ENCODE measurements at places on chromosomes 12 and 14.

DNA sequence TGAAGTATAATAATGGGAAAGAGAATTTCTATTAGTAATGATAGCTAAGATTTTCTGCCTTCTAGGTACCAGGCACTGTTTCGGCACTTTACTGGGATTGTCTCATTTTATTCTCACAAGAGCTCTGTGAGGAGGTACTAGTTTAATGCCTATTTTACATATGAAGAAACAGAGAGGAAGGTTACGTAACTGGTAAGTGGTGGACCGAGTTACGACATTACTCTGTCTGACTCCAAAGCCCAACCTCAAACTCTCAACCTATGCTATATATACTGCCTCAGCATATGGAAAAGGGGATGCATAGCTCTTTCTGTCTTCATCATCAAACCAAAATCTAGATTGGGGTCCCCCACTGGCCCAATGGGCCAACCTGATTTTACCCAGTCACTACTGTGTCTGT is 133.5 kb downstream of the KTN1 start:
- no peak for DNase-seq

DNA sequence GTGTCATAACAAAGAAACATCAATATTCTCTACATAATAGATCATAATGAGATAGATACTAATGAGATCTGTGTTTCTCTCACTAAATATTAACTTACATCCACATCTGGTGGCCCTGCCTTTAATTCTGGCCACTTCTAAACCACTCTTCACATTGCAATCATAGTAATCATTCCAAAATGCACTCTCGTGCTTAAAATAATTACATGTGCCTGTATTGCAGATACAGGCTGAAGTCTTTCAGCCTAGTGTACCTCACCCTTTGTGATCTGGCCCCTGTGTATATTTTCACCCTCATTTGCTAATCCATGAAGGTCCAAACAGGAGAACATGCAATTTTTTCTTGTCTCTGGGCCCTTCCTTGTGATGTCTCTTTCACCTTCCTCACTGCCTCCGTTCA is 108.0 kb downstream of the LIN7A start:
- no peak for DNase-seq

DNA sequence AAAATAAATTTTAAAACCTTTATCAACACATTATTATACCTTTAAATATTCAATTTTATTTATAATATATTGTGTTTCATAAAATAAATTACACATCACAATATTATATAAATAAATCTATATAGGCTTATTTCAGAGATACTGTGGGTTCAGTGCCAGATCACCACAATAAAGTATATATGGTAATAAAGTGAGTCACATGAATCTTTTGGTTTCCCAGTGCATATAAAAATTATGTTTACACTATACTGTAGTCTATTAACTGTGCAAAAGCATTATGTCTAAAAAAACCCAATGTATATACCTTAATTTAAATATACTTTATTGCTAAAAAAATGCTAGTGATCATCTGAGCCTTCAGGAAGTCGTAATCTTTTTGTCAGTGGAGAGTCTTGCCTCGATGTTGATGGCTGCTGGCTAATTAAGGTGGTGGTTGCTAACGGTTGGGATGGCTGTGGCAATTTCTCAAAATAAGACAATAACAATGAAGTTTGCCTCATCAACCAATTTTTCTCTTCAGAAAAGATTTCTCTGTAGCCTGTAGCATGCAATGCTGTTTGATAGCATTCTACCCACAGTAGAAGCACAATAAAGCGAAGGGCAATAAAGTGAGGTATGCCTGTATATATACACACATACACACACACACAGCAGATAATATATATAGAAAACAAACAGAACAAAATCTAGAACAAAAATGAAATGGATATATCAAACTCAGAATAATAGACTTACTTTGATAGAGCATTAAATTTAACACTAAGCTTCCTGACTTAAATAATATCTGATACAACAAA is 32.4 kb downstream of the CCDC59 start:
- DNase-seq = no peak

DNA sequence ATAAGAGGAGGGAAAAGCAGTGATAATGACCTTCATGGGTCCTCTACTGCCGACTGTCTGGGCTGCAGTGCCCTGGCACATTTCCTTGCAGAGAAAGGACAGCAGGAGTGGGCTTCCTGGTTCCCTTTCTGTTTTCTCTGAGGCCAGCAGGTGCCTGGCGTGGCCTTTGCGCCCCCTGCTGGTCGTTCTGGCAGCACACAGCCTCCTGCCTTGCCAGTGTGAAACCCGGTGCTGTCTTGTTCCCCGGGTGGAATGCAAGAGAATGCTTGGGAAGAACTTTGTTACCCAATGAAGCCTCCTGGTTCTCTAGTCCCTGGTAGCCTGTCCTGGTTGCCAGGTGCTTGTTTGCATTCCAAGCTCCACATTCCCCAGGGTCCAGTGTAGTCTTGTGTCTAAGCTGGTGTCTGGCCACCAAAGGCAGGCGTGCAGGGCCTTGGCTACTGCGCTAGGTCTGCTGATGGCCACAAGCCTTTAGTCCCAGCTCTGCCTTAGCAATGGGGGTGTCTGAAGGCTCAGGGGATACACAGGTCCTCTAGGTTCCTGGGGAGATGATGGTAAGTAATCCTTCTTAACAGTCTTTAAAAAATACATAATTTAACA is 1392.4 kb upstream of the TMEM132C start:
- peak; percentile 11 for DNase-seq

- no peak for DNase-seq
Measured at GRCh38 chr12:78636231-78636855, 228.2 kb upstream of the SYT1 start.

DNA sequence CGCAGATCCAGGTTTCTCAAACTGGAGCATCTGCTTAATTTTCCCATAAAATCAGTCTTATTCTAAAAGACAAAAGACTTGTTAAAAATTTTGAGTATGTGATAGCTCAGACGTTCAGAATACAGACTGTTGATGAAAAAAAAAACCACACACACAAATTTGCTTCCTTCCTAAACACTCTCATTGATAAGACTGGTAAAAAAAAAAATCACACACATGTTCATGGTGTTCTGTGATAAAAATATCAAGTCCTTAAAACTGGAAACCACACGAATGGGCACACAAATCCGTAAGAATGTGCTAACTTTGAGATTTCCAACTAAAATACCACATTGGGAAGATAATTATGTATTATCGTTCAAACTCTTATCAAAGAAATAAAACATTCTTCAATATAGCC is 6.7 kb upstream of the ARID4A start:
- no peak for DNase-seq

DNA sequence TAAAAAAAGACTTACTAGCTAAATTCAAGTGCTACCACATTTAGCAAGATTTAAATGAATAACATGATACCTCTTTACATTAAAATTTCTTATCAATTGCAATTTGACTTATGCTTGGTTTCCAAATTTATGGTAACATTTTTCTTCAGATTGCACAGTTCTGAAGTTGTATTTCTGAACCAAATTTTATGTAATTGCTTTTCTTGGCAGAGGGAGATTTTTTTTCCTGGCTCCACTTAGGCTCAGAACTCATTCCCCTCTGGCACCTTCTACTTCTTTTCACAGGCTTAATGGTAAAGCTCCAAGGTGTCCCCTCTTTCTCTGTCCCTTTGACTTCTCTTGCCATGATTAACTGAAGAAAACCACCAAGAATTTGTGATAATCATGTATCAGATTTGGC is 99.8 kb upstream of the TMTC1 start:
- DNase-seq = no peak

DNA sequence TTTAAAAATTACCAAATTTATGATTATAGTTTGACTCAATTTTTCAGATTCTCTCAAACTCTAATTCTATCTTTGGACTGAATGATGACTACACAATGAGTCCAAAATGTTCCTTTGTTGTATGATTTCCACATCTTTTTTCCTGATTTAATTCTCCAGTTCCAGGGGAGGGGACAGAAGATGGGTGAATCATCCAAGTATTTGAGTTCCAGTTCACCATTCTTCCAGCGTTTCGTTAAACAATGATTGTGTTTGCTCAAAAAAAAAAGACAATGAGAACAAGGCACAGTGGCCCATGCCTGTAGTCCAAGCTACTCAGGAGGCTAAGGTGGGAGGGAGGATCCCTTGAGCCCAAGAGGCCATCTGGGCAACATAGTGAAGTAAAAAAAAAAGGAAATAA is 23.8 kb downstream of the BAZ1A start:
- peak; percentile 74 for DNase-seq

GRCh38 chr14:21498540-21499526 is 12.3 kb downstream of the METTL3 start:
- peak; percentile 71 for DNase-seq

GRCh38 chr14:68279777-68280233 is 460.2 kb downstream of the RAD51B start:
- no peak for DNase-seq

DNA sequence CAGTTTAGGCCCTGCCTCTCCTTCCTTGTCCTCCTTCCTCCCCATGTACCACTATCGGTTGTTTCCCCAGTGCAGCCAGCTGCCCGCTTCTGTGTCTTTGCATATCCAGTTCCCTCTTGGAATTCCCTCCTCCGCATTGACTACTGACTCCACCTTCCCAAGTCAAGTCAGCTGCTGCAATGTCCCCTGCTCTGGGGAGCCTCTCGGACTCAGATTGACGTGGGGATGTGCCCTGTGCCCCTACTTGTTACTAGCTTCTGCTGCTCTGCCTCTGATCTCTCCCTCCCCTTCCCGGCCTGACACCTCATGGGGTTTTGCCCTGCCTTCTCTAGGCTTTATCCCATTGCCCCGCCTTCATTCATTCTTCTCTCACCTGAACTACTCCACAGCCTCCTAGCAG is 2.1 kb upstream of the CD9 start:
- DNase-seq = no peak

DNA sequence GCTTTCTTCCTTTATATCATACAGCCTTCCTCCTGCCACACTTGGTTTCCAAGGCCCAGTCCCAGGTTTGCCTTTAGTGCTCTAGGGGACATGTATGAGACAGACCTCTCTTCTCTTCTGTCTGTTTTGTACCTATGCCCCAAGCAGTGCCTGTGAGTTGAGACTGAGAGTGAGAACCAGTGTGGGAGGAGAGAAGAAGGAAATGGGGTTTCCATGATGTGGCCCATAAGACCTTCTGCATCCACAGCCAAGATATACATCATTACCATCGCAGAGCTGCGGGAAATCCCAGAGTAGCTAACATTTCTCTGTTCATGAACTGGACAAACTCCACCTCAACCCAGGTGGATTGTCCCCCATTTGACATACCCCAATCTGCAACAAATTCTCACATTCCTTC is 2.8 kb downstream of the TESPA1 start:
- DNase-seq = no peak

GRCh38 chr12:96237465-96238077 is 43.4 kb downstream of the ELK3 start:
- peak; percentile 93 for DNase-seq

GRCh38 chr14:105255021-105255507 is 6.7 kb downstream of the BTBD6 start:
- no peak for DNase-seq

GRCh38 chr12:121428883-121429282 is 29.0 kb downstream of the RNF34 start:
- DNase-seq = no peak

DNA sequence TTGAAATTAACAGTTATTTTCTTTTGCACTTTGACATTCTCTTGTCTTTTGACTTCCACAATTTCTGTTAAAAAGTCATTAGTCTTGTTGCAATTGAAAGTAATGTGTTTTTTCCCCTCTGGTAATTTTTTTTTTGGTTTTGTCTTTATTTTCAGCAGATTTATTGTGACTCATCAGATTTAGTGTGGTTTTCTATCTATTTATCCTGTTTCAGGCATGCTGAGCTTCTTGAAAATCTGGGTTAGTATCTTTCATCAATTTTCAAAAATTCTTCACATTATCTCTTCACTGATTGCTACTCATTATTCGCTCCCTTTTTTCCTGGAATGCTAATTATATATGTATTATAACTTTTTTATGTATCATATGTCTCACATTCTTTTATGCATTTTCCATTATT is 15.3 kb upstream of the NTF3 start:
- DNase-seq = no peak

DNA sequence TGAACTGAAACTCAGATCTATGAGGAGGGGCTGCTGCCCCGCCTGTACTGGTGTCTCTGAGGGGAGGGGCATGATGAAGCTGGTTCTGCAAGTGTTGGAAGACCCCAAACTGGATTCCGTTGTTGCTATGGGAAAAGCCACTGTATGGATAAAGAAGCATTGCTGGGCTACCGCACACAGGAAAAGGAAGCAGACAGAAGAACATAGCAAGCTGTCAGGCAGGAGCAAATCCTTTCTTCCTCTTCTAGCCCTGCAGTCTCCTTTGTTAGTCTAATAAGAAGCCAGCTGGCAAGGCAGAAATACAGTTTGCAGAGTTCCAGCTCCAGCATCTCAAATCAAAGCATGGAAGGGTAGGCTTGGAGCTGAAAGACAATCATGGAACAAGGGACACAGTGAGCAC is 26.3 kb upstream of the NR1H4 start:
- DNase-seq = no peak

Data from dermis blood vessel endothelial cell (primary cell).